GM12892 (cell line): ENCODE measurements at places on chromosomes 5 and 9.

- DNase-seq: no peak
Measured at GRCh38 chr5:147927901-147928300, 21.6 kb upstream of the C5orf46 start.

- DNase-seq: peak; percentile 62
Measured at GRCh38 chr9:111482694-111483438, 1.3 kb downstream of the ECPAS start.

GRCh38 chr9:129776938-129777768 is 24.3 kb upstream of the PTGES start:
- DNase-seq: no peak

DNA sequence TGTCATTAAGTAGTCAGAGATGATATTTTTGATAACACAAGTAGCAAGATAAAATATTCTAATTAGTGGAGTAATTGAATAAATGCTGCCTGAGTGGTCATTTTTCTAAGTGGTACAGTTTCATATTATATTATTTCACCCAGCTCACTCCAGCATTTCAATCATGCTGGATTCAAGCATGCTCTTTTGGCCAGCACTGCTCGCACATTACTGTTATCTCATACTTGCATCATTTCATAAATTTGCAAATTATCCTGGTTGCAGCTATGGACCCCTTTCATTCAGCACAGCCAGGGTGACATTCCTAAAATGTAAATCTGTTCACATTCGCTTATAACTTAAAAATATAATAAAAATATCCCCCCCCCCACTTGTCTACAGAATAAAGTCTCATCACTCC is 520.8 kb upstream of the CYLC2 start:
- DNase-seq: no peak

- no peak for DNase-seq
Measured at GRCh38 chr9:127525401-127526188, 74.3 kb downstream of the LRSAM1 start.

- no peak for DNase-seq
Measured at GRCh38 chr5:174148721-174149120, 103.2 kb downstream of the NSG2 start.
